ENCODE measurements at places on chromosomes 3 and 15.

GRCh38 chr15:41263891-41264351 is 32.9 kb downstream of the CHP1 start:
- DNase-seq: no peak

DNA sequence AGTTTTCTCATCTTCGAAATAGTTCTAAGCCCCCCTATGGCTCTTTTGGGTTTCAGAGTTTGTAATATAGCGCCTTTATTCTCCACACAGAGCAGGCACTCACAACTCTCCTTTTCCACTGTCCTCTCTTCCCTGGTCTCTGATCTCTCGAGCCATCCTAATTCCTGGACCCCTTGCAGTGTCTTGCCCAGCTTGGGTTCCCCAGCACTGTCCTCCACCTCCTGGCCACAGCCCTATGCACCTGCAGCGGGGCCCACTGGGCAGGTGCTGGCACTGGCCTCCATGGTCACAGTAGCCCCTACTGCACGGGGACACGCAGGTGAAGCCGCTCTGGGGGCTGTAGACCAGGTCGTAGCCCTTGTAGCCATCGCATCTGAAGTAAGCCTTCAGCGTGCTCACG is 27.9 kb downstream of the MUC20 start:
- no peak for DNase-seq

DNA sequence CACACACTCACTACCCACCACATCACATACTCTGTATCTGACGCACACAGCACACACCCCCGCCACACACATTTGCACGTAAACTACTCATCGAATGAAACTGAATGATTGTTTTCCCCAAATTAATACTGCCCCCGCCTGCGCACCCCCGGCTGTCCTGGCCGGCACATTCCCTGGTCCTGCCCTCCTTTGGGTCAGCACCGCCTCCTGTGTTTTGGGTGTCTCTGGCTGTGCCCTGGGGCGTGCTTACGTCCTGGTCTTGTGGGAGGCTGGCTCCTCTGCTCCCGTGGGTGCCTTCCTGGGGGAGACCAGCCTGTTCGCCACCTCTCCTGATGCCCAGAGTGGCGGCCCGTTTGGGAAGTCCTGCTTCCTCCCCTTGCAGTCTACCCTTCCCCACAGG is 30.2 kb downstream of the APBA2 start:
- no peak for DNase-seq

DNA sequence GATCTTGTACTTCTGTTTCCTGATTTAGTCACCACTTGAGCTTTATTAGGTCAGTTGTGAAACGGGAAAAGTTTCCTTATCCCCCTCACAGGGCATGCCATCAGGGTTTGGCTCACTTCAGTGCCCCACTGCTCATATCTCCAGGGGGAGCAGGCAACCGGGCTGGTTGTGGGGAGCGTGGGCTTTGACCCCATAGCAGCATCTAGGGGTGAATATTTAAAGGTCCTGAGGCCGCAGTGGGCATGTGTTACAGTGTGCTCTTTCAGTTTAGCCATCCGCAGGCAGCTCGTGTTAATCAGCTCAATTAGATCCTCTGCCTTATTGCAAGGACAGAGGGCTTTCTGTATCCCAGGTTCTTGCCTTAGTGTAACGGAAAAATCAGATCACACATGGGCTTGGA is 71.9 kb downstream of the MRPL46 start:
- no peak for DNase-seq

GRCh38 chr3:44976002-44976815 is at the start of the genes EXOSC7 and ZDHHC3:
TSS of gene EXOSC7 (plus strand) at chr3:44976244. CDS start at chr3:44976278, 34 bp downstream.
TSS of gene ZDHHC3 (minus strand) at chr3:44976174. CDS start at chr3:44959436, 16,738 bp downstream.
- DNase-seq: peak; percentile 83

- DNase-seq: no peak
Observed at GRCh38 chr15:66188464-66188863, 65.1 kb downstream of the MEGF11 start.

GRCh38 chr15:34223904-34224596 is 766 bp upstream of the EMC4 start:
- no peak for DNase-seq

DNA sequence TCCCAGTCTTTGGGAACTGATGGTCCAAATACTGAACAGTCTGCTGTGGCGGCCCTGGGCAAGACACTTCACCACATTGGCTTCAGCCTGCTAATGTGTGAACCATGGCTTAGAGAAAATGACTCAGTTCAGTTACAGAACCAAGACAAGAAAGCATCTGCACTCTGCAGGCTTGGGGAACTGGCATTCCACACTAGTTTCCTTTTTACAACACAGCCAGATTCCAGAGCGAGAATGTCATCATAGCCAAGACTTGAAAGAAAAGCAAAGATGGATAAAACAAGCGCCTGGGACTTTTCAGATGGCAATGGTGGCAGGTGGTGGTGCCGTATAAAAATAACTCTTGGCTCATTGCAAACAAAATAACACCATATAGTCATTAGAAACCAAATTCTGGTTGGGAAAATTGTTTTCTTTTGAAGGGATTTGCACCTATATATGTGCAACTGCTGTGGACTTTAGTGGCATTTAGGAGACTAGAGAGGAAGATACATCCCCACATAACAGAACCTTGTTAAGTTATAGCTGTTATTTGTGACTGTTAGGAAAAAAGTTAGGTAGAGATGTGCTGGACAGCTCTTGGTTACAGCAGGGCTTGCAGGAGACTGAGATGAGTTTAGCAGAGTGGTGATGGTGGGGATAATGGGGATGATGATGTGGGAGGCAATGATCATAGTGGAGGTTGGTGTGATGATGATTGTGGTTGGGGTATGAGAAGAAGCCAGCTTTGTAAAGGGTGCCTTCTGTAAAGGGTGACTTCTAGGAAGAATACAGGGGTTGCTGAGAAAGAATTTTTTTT is 273.6 kb downstream of the THRB start:
- DNase-seq: peak; percentile 53

DNA sequence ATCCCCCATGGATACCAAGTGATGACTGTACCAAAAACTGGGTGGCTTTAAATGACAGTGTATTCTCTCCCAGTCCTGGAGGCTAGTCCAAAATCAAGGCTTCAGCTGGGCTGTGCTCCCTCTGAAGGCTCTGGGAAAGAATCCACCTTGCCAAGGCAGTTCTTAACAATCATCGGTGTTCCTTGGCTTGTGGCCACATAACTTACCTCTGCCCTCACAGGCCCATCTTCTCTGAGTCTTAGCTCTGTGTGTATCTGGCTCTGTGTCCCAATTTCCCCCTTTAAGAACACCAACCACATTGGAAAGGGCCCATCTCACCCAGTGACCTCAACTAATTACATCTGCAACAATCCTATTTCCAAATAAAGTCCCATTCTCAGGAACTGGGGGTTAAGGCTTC is 503.0 kb upstream of the PROK2 start:
- DNase-seq: no peak

- DNase-seq: no peak
Observed at GRCh38 chr3:17518189-17519059, 224.0 kb downstream of the TBC1D5 start.

DNA sequence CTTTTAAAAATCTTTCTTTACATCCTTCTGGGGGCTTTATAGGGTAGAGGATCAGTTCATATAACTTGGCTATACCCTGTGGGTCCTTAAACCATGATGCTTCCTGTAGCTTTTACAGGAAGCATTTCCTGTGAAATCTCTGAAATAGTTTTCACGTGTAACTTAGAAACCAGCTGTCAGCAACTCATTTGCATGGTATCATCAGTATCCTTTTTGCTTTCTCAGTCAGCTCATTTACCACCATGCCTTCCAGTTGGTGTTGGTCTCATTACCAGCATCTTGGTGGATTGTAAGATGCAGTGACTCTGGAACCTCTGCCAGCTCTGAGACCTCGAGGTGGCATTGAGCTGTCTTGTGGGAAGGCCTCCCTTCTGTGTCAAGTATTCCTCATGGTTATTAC is 96.7 kb upstream of the MYZAP start:
- DNase-seq: no peak

GRCh38 chr3:146166415-146166821 is 5.4 kb upstream of the PLOD2 start:
- no peak for DNase-seq

DNA sequence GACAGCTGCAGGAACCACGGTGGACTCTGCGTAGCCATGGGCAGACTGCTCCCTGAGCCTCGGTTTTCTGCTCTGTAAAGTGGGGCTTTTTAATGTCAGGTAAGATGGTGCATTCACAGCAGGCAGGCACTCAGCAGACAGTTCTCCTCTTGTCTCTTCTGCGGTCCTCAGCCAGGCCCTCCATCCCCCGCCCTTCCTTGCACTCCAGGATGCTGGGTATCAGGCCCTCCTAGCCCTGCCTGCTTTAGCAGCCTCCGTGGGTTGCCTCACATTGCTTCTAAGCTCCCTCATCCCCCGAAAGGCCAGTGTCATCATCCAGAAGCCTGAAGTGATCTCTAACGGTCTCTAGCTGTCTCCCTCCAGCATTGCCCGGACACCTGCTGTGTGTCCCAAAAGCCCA is 115.7 kb downstream of the WNT7A start:
- no peak for DNase-seq

DNA sequence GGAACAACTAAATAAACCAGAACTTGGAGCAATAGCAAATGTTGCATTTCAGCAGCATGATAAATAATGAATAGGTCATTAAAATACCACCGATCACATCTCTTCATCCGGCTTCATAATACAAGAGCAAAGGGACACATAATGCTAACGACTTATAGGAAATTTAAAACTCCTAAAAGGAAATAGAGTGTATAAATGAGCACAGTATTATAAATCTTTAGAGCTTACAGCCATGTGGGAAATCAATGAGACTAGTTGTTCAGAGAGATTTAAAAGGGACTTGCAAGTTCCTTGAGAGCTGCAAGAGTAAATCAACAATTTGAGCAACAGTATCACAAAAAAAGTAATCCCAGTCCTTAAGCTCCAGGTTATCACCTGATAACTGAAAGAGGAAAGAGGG is 677.0 kb downstream of the PLOD2 start:
- no peak for DNase-seq

All from occipital lobe (tissue), 3 donors.